Neural crest cell (in vitro differentiated cells): ENCODE measurements at places on chromosomes 1 and 21.

DNA sequence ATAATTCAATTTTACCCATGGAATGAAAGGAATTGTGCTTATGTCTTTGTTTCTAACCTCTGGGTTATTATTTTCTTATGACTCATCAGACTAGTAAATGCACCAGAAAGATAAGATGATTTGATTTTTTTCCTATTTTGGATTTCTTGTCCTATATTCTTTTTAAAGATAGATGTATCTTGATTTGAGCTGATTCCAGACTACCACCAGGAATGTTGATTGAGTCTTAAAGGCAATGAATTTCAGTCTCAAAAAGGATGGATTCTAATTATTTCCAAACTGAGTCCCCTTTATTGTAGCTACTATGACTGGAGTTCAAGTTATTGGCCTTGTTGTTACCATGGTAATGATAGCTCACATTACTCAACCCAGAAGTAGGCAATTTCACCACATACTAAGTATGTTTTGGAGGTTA is 95.8 kb upstream of the RGS4 start:
- no peak for DNase-seq

- no peak for DNase-seq
Observed at GRCh38 chr1:243287123-243287460, 31.3 kb downstream of the SDCCAG8 start.

- DNase-seq = peak; percentile 62
Observed at GRCh38 chr1:10663678-10664035, 132.8 kb downstream of the CASZ1 start.

- no peak for DNase-seq
Observed at GRCh38 chr1:180027949-180028445, 73.4 kb downstream of the CEP350 start.

- no peak for DNase-seq
Observed at GRCh38 chr1:101592845-101593244, 356.0 kb downstream of the S1PR1 start.

DNA sequence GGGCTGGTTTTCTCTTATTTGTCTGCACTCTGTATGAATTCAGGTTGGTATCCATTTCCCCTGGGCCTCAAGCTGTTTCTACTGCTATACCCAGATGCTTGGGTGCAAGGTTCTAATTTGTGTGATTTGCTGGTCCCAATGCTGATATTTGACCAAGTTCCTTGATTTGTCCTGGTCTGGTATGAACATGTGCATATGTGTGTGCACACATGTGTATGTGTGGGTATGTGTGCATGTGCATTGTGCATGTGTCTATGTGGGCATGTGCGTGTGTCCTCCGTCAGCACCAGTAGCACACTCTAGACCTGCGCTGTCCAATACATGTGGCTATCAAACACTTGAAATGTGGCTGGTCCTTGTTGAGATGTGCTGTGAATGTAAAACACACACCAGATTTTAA is 102.4 kb upstream of the TSPAN2 start:
- no peak for DNase-seq

- no peak for DNase-seq
Observed at GRCh38 chr1:117648015-117648414, 42.2 kb downstream of the TENT5C start.

- DNase-seq = no peak
Observed at GRCh38 chr1:25028587-25028906, 98.5 kb upstream of the RUNX3 start.

- peak; percentile 41 for DNase-seq
Observed at GRCh38 chr1:96596226-96596922, 125.2 kb upstream of the PTBP2 start.

GRCh38 chr21:18832950-18833349 is 429.4 kb upstream of the TMPRSS15 start:
- no peak for DNase-seq

DNA sequence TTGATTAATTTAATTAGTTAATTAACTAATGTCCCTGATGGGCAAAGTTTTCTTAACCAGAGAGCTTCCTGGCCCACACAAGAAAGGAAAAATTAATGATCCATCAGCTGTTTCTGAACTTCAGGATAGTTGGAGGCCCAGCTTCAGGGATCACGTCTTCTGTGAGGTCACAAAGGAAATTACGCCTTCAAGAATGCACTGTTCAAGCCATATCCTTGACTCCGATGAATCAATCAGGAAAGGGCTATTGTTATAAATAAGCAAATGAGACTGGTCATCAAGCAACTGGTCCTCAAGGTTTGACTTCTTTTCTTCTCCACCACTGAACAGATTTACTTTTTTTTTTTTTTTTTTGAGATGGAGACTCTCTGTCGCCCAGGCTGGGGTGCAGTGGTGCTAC is 40.6 kb downstream of the TCP10L start:
- no peak for DNase-seq

DNA sequence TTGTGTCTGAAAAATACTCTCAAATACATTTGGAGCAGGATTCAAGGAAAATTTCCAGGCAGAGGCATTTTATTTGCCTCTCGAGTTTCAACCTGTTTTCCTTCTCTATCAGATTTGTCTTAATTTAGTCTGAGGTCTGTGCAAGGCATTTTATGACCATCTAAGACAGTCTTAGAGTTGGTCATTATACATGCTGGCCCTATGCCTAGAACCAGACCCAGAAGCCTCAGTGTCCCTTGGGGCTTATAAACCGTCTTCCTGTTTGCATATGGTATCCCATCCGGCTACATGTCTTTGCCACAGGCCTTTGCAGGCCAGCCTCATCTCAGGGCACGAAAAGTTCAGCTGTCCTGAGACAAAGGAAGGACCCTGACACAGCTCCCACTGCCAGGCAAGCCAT is 346.1 kb downstream of the SIPA1L2 start:
- no peak for DNase-seq

GRCh38 chr1:87450136-87450535 is 121.5 kb downstream of the LMO4 start:
- no peak for DNase-seq

- DNase-seq = no peak
Observed at GRCh38 chr1:12369258-12369657, 139.4 kb downstream of the VPS13D start.

DNA sequence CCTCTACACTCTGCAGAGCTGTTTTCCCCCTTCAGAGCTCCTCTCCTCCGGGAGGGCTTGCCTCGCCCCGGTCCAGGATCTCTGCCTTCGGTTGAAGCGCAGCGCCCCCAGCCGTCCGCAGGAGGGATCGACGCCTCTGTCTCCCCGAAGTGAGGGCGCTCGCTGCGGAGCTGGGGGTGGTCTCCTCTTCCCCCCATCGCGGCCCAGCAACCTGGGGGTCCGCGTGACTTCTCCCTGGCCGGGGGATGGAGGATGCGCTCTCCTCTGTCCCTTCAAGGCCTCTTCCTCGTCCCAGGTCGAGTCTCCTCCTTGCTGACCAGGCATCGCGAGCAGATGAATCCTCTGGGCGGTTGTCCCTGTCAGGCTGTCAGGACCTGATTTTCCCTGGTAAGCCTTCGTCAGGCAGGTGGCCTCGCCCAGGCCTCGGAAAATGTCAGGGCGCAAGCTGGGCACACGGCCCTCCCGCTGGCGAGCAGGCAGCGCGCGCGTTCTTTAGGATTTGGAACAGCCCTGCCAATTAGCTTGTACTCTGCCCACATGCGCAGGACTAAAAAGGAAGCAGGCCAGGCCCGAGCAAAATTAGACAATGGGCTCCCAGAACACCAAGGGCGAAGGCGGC is 90.5 kb downstream of the EDEM3 start:
- peak; percentile 77 for DNase-seq

- no peak for DNase-seq
Observed at GRCh38 chr1:165431079-165431478, 13.8 kb downstream of the RXRG start.

DNA sequence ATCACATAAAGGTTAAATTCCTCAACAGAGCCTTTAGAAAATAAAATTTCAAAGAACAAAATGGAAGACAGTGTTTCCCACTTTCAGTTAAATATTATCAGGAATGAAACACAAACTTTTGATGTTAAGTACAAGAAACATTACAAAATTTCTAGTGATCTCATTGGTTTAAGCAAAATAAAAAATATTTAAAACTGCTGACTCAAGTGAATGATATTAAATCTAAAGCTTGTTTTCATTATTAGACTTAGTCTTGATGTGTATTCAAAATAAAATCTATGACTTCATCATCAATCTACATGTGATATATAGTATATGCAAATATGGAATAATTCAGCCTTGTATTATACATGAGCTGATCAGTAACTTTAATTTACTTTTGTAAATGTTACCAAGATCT is 584.9 kb downstream of the PTBP2 start:
- no peak for DNase-seq

DNA sequence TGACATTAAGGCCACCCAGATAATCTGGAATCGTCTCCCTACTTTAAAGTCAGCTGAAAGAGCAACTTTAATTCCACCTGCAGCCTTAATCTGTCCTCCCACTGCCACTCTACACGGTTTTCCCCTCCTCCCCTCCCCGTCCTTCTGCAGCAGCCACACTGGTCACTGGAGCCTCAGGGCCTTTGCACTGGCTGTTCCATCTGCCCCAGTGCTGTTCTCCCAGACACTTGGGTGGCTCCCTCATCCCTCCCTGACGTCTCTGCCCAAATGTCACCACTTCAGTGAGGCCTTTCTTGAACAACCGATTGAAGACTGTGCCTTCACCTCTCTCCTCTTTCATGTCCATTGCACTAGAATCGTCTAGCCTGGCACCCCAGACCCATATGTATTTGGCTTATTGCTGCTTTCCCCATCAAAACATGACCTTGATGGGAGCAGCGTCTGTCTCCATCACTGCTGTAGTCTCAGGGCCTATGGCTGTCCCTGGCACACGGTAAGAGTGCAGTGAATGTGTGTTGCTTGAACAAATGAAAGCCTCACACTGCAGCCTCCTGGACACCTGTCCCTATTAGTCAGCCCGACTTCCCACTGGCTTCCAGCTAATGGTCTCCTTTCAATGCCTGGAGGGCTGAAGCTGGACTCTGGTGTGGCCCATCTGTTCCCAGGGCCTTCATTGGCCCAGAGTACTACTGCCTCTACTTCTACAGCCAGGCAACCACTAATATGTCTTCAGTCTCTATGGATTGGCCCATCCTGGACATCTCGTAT is 10.6 kb upstream of the PRDM16 start:
- no peak for DNase-seq

DNA sequence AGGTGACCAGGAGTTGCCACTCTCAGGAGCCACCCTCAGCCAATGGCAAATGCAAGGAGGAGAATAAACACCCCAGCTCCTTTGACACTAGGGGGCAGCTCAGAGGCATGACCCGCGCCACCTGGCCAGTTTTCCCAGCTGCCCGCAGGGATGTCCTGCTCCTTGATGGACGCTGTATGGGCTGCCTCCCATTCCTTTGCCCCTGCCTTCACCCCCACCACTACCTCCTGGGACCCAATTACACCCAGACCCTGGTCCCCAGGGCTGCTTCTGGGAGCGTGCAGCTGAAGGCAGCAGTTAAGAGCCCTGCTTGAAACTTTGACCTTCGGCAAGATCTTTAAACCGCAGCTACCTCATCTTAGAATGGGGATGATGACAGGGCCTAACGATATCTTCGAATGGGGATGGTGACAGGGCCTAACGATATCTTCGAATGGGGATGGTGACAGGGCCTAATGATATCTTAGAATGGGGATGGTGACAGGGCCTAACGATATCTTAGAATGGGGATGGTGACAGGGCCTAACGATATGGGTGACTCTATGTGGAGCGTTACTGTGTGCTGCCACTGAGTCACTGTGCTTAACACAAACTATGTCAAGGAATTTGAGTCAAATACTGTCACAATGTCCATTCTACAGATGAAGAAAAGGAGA is 163.0 kb upstream of the KAZN start:
- no peak for DNase-seq

GRCh38 chr1:207876131-207876530 is 34.8 kb downstream of the CD34 start:
- DNase-seq = no peak

DNA sequence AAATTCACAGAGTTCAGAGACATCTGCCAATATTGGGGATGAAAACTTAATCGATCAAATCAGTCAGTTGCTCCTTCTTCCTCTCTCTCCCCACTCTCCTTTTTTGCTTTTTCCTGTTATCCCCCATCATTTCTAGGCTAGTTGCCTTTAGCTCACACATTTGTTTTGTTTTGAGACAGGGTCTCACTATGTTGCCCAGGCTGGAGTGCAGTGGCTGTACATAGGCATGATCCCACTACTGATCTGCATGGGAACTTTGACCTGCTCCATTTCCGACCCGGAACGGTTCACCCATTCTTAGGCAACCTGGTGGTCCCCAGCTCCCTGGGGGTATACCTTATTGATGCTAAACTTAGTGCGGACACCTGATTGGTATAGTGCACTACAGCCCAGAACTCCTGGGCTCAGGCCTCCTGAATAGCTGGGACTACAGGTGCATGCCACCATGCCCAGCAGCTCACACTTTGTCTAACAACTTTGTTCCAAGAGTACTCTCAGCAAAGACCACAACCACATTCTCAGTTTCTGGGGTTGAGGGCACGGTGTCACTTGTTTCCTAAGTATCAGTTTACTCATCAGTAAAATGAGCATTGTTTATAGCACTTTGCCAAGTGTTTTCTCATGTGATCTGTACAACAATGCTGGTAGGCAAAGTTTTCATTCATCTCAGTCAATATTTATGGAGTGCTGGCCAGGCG is 6.7 kb upstream of the ELOA start:
- DNase-seq = no peak

DNA sequence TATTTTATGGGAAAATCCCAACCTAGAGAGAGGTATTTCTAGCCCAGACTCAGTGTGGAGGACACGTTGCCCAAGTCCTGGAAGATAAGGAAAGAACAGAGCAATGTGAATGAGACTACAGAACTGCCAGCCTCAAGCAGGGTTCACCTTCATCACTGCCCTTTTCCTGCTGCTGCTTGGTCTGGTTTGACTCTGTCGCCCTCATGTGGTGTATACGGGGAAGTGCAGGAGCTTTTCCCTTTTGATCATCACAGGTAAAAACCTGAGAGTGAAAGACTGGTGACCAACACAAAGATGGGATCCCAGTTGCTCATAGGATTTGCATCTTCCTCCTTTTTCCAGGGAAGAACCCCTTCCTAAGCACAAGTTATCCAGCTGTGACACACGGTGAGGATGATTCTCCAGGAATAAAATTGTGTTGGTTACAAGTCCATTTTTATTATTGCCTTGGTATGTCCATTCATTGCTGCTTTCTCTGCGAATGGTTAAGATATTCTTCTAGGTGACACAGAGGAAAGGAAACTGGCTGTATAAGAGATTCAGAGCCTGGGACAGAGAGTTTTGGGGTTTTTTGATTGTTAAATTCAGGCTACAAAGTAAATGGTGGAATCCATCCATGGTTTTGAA is 89.5 kb upstream of the CD53 start:
- DNase-seq = peak; percentile 25

- DNase-seq = no peak
Observed at GRCh38 chr1:164583196-164583595, 24.2 kb downstream of the PBX1 start.

DNA sequence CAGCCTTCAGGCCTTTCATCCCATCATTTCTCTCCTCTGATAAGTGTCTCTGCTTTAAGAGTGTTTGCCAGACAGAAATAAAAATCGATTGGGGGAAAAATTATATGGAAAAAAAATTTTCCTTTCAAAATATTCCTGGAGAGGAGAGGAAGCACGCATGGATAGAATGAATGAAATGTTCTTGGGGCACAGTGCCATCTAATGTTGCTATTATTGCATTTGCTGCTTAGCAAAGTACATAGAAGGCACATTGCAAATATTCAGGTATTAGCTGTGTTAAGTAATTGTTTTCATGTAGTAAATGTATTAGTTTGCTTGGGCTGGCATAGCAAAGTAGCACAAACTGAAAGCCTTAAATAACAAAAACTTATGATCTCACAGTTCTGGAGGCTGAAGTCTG is 18.1 kb downstream of the B3GALT5 start:
- DNase-seq = no peak

GRCh38 chr1:113617438-113618141 is 141.7 kb downstream of the PHTF1 start:
- no peak for DNase-seq
